ENCODE measurements at places on chromosomes 3 and 15.

GRCh38 chr3:21672303-21672702 lies 78.7 kb downstream of the ZNF385D start:
- H3K4me3 ChIP-seq: no peak overlapping the region
- H3K36me3 ChIP-seq: no peaks in the 10 kb centered on the region
- no peaks in the 10 kb centered on the region for H3K4me1 ChIP-seq
- no peak overlapping the region for H3K27ac ChIP-seq

DNA sequence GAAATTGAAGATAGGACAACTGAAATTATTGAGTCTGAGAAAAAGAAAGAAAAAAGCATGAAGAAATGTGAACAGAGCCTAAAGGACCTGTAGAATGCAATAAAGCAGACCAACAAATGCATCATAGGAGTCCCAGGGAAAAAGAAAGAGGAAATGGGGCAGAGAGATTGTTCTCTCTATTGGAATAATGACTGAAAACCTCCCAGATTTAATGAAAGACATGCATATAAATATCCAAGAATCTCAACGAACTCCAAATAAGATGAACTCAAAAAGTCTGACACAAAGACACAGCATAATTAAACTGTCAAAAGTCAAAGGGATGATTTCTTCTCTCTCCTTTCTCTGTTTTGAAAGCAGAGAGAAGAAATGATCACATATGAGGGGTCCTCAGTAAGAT lies 124.7 kb downstream of the MEX3B start:
- H3K27me3 ChIP-seq: no peaks in the 10 kb centered on the region
- H3K27ac ChIP-seq: no peak overlapping the region
- DNase-seq: no peak
- H3K36me3 ChIP-seq: no peaks in the 10 kb centered on the region
- no peak overlapping the region for H3K4me3 ChIP-seq

DNA sequence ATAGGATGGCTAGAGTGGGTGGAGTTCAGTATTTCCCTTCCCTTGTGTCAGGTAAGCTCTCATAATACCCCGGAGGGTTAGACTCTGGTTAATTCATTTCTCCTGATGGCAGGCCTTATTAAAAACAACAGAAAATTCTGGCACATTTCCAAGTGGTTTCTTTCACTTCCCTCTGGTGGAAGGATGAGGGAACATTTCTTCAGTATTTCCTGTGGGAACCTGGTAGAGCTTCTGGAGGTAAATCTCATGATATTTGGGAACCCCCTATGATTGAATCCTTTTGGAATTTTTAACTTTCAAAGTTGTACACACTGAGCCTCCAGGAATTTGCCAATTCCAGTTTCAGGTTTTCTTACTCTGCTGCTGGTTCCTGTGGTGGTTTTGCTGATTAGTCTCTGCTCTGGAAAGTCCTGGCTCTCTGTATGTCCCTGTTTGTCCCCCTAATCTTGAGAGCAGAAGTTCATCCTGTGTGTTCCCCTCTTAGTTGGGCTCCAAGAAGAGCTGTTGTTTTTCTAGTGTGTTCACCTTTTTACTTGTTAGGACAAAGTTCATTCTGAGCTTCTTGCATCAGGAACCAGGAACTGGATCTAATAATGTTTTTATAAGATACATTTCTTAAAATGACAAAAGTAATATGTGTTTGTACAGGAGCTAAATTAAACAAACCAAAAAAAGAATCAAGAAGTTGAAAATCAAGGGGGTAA lies 12.1 kb downstream of the CHRNA7 start:
- no peak overlapping the region for H3K4me3 ChIP-seq
- H3K27me3 ChIP-seq: no peaks in the 10 kb centered on the region
- no peak for DNase-seq
- H3K36me3 ChIP-seq: no peaks in the 10 kb centered on the region
- H3K4me1 ChIP-seq: no peaks in the 10 kb centered on the region
- H3K27ac ChIP-seq: no peak overlapping the region

DNA sequence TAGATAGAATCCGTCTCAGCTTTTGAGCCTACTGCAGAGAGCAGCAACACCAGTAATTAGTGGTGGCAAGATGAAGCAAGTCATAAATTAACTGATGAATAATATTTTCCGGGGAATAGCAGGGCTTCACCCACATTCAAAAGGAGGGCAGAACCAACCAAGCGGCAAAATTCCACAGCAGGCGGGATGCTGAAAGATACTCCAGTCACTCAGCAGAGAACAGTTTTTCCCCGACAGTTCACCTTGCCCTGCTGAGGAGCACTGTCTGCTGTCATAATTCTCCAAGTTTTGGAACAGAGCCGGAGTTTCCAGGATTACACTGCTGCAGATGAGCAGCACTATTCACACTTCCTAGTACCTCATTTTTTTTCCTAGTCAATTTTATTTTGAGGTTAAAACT lies 274.7 kb downstream of the CD47 start:
- H3K27ac ChIP-seq: no peak overlapping the region
- DNase-seq: no peak
- H3K4me1 ChIP-seq: no peaks in the 10 kb centered on the region
- H3K36me3 ChIP-seq: no peaks in the 10 kb centered on the region
- no peak overlapping the region for H3K4me3 ChIP-seq
- H3K27me3 ChIP-seq: peaks cover 3% of the 10 kb centered on the region

DNA sequence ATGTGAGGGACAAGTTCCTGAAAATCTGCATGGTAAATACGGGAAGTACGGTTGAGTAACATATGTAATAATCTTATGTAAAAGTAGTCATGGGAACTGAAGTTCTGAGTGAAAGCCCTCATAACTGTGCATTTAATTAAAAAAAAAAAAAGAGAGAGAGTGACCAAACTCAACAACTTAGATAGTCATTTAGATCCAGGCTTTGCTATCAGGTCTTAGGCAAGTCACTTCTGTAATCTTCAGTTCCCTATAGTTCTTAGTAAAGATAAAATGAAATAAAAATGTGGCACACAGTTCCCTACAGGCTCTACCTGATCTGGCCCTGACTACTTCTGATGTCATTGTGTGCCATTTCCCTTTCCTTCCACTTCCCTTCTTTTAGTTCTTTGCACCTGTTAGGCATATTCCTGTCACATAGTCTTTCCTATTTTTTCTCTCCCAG lies 15.0 kb downstream of the RNF111 start:
- peaks cover 7% of the 10 kb centered on the region for H3K4me1 ChIP-seq
- DNase-seq: no peak
- no peak overlapping the region for H3K4me3 ChIP-seq

DNA sequence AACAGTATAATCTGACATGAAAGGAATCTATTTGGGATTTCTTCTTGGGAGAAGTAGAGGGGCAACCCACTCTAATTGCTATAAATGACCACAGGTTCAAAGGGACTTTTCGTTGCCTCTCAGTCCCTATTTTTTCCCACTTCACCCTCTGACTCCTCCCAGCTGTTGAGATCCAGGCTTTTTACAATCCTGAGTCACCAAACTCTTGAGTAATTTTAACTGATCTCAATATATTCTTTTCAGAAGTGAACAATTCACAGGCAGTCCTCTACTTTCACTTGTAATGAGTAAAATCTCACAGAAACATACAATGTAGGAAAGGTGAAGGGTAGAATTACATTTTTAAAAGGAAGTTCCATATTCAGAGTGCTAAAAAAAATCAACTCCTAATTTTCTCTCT lies 44.6 kb downstream of the EIF4E3 start:
- H3K27ac ChIP-seq: no peak overlapping the region
- no peaks in the 10 kb centered on the region for H3K27me3 ChIP-seq
- H3K4me1 ChIP-seq: no peaks in the 10 kb centered on the region
- peaks cover 19% of the 10 kb centered on the region for H3K36me3 ChIP-seq
- DNase-seq: no peak
